ENCODE measurements at places on chromosomes 6 and 20.

GRCh38 chr6:18240230-18240629 lies 24.1 kb downstream of the DEK start:
- DNase-seq: no peak

DNA sequence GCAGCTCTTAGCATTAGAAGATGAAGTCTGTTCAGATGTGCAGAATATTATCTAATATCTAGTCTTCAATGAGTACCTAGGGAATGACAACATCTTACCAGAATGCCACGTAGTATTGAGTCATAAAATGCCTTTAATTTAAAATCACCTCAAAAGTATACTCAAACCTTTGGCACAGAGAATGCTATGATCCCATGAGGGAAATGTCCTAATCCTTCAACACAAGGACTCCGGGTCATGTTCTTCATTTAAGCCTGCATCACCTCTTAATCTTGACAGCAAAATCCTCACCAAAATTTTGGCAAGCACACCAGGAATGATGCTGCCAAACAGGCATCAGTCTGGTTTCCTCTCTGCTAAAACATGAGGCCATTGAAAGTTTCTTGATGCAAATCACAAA lies 23.6 kb upstream of the MARCKS start:
- DNase-seq: peak; percentile 4

GRCh38 chr6:142823256-142823902 lies 121.6 kb downstream of the HIVEP2 start:
- DNase-seq: peak; percentile 35

DNA sequence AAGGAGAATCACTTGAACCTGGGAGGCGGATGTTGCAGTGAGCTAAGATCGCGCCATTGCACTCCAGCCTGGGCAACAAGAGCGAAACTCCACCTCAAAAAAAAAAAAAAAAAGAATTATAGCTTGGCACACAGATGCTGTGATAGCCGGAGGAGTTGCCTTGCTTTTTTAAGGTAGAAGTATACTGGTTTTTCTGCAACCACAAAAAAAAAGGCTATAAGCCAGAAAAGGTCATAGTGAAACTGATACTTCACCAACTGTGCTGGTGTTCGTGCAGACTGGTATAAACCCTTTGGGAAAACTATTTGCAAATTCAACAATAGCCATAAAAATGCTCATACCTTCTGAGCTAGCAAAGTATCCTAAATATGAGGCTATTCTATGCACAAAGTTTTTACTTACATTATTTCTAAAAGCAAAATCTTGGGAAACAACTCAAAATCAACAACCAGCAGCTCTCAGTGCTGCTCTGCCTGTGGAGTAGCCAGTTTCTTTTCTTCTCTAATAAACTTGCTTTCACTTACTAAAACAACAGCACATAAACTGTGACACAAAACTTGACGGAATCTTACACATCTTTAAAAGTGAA lies 44.0 kb downstream of the B4GALT5 start:
- DNase-seq: peak; percentile 64

GRCh38 chr6:139172567-139172966 lies 37.7 kb downstream of the HECA start:
- DNase-seq: no peak

DNA sequence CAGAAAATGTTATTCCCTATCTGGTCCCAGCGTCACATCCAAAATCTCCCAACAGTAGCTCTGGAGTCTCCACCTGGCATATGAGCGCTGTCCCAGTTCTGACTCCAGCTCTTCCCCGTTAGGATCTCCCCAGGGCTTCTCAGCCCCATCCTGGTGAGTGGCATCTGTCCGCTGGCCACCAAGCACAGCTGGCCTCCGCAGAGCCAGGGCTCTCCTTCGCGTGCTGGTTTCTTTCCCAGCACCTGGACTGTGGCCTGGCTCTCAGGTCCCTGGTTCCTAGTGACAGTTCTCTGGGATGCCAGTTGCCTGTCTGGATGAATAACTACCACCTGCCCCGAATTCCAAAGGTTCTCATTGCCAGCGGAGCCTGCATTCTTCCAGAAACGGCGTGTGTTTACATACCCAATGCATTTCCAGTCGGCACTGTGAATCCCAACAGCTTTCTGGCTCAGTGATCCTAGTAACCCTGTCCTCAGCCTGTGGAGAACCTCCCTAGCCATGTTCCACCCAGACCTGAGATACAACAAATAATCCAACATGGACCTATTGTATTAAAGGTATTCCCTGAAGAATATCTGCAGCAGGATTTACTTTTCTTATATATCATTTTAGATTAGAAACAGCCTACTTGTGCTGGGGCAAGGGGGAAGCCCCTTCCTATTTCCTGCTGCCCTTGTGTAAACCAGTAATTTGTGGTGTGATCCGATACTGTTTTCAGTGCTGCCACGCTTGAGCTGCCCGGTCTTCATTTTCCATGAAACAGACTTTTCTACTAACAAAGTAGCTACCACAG lies 69.9 kb upstream of the PDE10A start:
- no peak for DNase-seq

DNA sequence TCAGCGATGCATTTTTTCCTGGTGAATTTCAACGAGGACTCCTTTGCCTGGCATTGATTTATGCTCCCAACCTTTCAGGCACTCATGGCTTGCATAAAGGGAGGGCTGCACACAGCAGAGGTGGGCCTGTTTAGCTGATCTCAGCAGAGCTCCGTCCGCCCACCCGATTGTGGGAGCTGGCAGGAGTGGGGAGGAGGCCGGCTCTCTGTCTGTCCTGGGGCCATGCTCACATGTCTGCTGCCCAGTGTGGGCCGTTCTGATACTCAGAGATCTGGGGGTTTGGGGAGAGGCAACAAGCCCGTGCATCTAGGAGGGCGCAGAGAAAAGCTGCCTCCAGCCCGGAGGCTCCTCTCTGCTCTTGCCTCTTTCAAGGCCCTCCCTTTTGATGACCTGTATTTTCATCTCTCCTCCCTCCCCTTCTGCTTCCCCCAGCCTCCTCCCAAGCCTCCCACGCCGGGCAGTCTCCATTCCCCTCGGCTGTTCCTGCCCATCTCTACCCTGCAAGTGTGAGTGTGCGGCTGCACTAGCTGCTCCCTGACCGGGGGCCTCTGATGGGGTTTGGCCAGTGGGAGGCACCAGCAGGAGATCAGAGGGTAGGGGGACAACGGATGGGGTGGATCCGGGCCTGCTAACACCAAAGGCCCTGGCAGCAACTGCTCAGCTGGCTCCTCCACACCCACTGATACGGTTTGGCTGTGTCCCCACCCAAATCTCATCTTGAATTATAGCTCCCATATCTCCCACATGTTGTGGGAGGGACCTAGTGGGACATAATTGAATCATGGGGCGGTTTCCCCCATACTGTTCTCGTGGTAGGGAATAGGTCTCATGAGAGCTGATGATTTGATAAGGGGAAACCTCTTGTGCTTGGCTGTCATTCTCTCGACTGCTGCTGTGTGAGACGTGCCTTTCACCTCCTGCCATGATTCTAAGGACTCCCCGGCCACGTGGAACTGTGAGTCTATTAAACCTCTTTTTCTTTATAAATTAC lies 39.6 kb upstream of the MLN start:
- no peak for DNase-seq

Data from fibroblast of gingiva (primary cell).